ENCODE measurements at places on chromosomes 4 and X.
A peak's percentile ranks its signal among the peaks of the same experiment; 100 is the strongest.

DNA sequence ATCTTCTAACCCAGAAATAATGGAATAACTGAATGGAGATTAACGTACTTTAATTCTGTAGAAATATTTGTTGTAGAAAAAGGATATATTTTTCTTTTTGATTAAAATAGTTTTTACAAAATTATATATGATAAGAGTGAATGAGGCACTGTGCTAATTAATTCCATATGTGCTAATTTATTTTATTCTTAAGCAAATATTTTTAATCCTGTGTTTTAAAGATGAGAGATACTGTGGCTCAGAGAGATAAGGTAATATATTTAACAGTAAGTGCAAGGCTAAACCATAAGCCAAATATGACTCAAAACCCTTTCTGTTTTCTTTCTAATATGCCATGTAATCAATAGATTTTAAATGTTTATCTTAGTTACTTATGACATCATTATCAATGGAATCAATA, 88.2 kb downstream of the EMCN start:
- DNase-seq = no peak

DNA sequence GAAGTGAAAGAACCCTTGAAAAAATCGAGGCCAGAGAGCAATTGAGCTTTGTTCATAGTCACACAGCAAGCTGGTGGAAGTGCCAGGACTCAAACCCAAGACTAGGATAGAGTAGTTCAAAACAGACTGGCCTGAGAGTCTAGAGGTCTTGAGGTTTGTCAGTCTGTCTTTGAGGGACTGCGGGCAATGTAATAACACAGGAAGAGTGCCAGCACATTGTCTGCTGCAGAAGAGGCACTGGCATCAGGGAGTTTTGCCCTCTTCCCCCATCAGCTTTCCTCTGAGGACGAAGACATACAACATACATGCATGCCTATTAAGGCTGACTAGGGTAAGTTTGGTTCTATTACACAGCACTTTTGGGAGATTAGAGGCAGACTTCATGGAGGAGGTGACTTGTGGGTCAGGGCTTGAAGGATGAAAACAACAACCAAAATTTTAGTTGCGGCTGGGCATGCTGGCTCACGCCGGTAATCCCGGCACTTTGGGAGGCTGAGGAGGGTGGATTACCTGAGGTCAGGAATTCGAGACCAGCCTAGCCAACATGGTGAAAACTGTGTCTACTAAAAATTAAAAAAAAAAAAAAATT, 64.1 kb upstream of the LAS1L start:
- no peak for DNase-seq

- no peak for DNase-seq
Observed at GRCh38 chrX:78748846-78749245, 1.3 kb downstream of the LPAR4 start.

DNA sequence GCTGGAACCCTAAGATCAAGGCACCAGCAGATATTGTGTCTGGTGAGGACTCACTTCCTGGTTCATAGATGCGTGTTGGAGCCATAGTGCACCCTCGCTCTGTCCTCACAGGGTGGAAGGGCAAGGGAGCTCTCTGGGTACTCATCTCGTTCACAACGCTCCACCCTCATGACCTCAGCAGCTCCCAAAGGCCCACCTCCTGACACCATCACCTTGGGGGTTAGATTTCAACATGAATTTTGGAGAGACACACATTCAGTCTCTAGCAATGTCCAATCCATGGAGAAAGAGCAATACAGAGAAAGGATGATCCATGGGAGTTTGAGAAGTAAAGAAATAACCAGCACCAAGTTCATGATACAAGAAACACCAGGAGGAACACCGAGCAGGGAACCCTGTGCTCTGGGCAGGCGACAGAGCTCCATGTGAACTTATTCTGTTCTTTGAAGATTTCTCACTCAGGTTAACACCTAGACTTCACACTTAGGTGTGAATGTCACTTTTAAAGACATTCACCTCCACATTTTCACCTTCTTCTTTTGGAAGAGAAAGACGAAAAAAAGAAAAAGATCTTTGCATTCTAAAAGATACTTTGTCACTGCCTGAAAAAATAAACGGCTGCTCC, 171.8 kb upstream of the FAM9B start:
- no peak for DNase-seq

DNA sequence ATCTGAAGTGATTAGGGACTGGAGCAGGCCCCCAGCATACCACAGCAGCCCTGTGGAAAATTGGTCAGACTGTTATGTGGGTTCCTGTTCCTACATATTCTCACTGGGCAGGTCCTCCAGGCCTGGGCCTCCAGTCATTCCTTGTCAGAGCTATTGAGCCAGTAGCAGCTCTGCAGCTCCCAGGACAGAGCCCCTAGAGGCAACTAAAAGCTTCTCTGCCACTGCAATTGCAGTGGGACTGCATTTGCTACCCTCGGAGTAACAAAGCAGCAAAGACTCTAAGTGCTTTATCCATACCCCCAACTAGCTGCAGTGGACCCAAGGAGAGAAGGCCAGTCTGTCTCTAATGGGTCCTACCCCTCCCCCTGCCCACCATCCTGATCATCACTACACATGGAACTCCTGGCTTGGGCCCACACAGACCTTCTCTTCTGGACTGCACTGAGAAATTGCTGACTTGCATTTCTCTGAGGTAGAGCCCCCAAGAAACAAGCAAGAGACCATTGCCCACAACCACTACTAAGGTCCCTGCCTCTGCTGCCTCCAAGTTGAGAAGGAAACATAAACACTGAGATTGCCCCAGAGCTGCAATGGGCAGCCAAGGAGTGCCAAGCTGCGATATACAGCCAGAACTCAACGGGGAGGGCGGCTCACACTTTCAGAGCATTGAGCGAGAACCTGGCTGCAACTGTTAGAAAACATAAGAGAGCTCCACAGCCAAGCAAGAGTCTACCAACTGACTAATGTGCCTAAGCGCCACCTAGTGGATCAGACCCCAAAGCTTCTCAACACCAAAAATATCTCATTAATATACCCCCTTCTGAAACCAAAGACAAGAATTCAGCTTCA, 738.7 kb upstream of the NDST4 start:
- DNase-seq = no peak

DNA sequence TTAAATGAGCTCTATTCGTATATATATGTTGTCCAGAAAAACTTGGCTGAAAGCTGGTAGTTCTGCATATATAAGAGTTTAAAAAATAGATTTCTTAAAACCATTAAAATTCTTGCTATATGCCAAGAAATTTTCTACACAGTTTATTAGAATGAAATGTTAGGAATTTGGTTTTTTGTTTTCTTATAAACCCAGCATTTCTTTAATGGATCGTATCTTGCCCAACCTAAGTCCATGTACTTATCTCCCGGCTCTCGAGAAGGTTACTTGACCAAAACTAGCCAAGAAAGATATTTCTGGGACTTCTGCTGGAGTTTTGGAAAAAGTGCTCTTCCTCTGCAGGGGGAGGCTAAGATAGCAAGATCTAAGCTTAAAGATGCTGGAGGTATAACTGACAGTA, 4.7 kb upstream of the ASB5 start:
- peak; percentile 42 for DNase-seq

DNA sequence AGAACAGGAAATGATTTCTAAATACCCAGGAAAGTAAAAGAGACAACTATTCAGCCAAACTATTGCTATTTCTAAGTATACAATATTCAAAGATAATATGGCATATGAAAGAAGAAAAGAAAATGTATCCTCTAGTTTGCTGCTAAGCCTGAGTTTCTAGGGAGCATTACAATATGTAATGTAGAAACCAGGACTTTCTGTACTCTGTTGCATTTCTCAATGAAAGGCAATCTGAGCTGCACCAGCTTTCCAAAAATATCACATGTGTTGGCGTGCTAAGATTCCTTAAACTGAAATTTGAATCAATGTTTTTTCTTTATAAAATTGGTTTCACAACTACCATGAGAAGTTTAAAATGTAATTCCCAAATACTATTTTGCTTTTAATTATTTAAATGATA, 129.6 kb downstream of the ANK2 start:
- DNase-seq = peak; percentile 9

DNA sequence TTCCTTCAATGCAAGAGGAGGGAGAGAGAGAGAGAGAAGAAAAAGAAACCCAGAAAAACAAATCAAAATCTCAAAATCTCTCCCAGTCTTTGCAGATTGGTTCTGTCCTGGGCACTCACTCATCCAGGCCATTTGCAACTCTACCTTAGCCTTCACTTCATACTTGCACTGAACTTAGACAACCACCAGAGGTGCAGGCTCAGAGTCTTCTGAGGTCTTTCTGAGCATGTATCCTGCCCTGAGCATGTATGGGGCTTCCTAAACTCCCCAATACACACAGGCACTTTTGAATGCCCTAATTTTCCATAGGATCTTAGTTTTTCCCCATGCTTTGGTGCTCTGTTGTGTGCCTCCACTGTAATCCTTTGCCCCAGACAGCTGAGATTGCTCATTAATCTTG, 2.9 kb downstream of the CFI start:
- DNase-seq = no peak

DNA sequence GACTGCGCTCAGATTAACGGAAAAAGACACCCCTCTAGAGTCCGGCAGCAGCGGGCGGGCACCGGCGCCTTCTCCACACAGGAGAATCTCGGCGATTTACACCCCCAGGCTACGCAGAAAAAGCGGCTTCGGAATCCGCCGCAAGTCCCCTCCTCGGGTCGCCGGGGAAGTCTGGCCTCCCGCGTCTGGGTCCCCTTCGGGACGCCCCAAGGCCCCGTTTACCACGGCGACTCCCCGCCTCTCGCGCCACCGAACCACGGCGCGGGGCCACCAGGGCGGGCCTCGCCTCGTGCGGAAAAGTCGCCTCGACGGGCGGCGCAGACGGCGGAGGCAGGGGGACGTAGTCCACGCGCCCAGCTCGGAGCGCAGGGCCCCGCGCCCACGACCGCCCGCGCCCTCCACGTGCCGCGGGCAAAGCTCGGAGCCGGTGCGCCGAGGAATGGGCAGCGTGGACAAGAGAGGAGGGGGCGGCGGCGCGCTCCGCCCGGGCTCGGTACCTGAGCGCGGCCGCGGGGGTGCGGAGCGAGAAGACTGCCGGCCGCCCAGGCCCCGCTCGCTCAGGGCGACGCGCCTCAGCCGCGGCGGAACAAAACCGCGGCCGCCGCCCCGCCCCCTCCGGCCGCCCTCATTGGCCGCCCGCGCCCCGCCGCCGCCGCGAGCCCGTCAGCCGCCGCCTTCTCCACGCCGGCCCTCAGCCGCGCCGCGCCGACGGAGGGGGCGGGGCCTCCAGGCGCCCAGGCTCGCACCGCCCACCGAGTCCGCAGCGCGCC, at the start of gene FAM53A:
FAM53A (minus strand) TSS at position 578 of the 770 bp plus-strand sequence. CDS start 15,572 bp downstream, outside the sequence.
- peak; percentile 81 for DNase-seq

DNA sequence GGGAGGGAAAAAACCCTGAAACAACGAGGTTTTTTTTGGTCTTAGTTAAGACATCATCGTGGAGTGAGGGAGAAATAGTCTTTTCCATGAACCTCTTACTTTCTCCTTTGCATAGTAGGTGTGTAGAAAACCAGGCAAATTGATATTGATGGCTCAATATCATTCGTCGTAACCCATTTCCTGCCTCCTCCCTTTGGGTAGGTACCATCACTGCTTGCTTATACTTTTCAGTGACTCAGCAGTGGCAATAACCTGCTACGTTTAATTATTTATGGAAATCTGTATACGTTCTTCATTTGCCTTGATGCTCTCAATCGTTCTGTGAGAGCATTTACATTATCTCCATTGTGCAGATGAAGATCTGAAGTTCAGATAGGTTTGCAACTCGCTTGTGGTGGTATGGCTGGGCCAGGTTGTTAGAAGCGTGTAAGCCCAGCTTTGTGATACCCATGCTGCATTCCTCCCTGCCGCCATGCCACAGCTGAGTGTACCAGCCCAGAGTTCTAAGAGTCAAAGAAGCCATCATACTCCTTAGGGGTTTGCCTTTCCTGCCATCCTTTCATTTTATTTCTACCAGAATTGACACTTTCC, 212.9 kb downstream of the ARHGAP10 start:
- DNase-seq = no peak

GRCh38 chr4:175944126-175944910, 121.3 kb upstream of the WDR17 start:
- DNase-seq = no peak

GRCh38 chr4:104494822-104495559, at the start of gene CXXC4:
Gene CXXC4 (minus strand): TSS chr4:104494894. CDS start chr4:104491802, 3,092 bp downstream.
- peak; percentile 15 for DNase-seq

- DNase-seq = no peak
Observed at GRCh38 chr4:140084385-140084784, 69.6 kb downstream of the MAML3 start.

- DNase-seq = no peak
Observed at GRCh38 chrX:69028761-69029120, 136.5 kb downstream of the PJA1 start.

- no peak for DNase-seq
Observed at GRCh38 chrX:49187028-49187394, 838 bp upstream of the PRICKLE3 start.

DNA sequence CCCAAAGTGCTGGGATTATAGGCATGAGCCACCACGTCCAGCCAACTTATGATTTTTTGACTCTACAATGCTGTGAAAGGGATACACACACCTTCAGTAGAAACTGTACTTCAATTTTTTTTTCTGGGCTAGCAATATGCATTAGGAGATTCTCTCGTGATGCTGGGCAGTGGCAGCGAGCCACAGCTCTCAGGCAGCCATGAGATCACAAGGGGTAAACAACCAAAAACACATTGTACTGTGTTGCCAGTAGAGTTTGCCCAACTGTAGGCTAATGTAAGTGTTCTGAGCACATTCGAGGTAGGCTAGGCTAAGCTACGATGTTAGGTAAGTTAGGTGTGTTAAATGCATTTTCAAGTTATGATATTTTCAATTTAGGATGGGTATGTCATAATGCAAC, 25.7 kb downstream of the RAB33A start:
- peak; percentile 34 for DNase-seq

- no peak for DNase-seq
Observed at GRCh38 chr4:3269991-3270611, 21.1 kb downstream of the MSANTD1 start.
